ENCODE measurements at places on chromosomes 2 and 18.

GRCh38 chr2:239569401-239570090 is 168.7 kb upstream of the HDAC4 start:
- no peak for DNase-seq

DNA sequence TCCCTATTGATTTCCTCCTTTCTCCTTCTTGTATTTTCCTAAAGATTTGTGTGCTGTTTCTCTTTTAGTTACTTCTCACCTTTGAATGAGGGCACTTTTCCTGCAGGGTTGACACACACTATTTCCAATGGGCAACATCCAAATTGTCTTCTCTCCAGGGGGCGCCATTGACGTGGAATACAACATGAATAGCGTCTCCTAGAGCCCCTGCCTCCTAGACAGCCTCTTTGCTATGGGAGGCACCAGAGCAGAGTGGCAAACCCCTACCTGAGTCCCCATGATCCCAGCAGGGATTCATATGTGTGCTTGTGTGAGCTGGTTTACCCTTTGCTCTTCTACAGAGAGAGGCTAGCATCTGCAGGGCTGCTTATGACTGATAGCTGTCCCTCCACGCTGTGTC is 61.3 kb upstream of the ITSN2 start:
- DNase-seq, result peak; percentile 48

GRCh38 chr2:175432021-175432420 is 250.5 kb upstream of the ATP5MC3 start:
- DNase-seq, result no peak

DNA sequence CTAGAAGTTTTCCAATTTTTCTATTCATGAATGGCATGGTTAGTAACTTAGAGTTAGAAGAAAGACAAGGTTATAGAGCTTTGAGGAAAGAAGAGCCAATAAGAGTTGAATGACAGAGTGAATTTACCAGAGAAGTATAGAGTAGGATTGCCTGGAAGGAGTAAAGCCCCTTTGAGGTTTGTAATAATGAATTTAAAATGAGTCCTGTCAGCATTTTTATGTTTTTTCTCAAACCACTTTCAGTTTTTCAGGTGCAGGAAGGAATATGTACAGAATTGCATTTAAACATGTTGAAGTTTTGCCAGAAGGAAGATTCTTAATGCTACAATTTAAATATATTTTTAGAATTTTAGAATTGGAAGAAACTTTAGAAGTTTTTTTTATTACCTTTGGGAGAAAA is 408.3 kb downstream of the DSC3 start:
- no peak for DNase-seq

DNA sequence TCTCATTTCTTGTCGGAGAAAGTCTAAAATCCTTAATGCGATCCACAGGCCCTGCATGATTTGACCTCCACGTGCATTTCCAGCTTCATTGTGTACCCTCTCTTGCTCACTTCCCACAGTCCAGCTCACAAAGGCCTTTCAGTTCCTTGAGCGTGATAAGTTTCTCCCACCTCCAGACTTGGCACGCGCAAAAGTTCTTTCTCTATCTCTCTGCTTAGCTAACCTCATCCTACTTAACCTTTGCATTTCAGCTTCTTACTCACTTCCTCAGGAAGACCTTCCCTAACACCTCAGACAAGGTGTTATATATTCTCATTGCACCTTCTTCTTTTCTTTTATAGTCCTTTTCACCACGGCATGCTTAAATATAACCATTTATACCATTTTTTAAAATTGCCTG is 124.8 kb upstream of the XPO1 start:
- no peak for DNase-seq

DNA sequence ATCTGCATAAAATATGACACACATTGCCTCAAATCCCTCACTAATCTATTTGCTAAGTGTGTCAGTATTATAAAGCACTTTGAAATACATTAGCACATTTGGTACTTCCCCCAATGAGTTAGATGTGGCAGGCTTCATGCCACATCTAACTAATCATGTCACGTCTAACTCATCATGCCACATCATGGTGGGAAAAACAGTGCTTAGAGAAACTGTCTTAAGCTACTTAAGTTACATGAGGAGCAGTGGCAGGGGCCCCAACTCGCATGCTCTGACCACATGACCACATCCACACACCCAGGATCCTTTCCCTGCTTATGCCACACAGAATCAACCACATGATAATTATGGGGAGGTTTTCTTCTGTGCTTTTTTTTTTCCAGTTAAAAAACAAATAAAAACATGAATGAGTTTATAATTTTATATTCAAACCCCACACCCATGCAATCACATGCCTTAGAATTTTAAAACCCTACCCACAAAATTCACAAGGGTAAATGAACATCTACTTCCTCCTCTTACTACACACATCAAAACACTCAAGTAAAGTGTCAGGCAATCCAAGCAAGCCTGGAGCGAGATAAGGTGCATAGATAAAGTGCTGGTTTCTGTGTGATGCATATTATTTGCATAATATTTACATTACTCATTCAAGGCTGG is 1.6 kb downstream of the ABCA12 start:
- no peak for DNase-seq

DNA sequence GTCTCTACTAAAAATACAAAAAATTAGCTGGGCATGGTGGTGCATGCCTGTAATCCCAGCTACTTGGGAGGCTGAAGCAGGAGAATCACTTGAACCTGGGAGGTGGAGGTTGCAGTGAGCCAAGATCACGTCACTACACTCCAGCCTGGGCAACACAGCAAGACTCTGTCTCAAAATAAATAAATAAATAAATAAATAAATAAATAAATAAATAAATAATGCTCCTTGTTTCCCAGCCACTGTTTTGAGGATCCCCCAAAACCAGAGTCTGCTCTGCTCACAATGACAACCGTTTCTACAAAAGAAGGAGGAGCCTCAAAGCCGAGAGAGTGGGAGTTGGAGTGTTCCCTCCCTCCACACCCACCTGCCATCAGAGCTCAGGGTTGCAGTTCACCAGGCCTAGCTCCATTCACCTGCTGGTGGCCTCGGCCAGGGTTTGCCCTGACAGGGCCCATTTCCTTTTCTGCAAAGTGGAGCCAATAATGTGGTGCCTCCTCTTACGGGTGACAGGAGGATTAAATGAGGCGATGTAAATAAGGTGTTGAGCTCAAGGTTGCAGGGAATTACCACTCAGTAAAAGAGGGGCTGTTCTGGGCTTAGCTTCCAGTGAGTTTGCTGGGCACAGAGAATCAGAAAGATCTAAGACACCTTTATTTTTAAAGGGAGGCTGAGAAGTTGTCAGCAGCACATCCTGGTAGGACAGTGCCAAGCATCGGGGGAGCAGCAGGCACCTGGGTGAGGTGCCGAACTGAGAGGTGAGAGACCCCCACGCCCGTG is 25.5 kb downstream of the CRACDL start:
- DNase-seq, result no peak

DNA sequence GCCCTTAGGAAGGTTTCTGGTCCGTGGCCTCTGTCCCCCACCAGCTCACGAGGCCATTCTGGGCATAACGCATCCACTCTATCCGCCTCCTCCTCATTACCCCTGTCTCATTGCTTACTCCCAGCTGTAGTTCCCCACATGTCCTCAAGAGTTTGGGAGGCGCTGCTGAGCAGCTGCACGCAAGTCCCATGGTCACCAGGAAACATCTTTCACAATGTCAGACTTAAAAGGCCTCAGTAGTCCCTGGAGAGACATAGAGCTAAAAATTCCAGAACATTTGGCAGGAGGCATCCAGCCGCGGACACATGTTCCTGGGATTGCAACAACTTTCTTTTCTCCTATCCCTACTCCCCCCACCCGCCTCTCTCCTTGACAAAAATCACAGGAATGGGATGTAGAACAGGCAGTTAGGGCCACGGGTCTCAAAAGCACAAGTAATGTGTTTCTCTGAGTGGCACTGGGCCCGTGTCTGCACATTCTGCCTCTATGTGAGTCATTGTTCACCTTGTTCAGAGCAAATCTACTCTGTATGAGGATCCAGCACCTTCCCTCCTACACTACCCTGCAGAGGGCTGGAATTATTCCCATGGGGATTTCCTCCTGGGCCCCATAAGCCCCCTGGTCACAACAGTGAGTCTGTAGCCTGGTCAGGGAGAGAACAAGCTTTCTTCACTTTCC is 8.1 kb downstream of the LBH start:
- peak; percentile 52 for DNase-seq

DNA sequence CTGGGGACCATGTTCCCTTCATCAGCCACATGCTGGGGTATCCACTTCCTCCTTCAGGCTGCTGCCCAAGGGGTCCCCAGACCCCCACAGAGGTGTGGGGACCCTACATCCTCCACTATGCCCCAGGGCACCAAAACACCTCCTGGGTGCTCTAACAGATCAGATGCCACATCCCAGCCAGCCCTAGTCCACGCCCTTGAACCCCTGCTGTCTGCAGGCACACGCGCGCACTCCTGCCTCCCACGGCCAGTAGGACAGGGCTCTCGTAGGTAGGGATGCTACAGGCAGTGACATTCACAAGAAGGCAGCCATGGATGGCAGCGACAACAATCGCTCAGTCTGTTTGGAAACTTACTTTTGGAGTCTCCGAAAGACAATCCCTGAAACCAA is 3.0 kb upstream of the GPC1 start:
- no peak for DNase-seq

DNA sequence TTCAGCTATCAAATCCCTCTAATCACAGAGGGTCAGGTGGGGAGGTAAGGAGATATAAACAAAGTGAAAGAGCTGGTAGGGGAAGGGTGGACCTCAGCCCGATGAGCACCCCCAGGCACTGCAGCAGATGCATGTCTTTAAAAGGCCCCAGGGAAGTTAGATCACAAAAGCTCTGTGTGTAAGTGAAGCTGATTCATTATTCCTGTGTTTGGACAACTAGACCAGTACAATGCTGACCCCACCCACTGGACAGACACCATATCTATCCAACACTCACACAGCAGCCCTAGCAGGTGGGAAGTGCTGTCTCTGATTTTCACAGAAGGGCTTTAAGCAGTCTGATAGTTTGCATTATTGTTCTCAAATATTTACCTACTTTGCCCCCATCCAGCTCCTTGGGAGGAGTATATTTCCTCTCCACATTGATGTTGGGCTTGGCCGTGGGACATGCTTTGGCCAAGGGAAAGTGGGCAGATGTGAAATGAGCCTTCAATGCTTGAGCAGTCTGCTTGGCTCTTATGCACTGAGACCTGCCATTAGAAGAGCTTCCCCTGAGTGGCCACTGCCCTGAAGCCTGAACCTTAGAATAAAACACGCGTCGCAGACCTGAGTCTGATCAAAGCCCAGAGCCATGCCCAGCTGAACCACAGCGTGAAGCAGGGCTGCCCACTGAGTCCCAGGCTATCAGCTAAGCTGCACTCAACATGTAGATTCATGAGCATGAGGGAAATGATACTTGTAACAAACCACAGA is 111.4 kb downstream of the COPS8 start:
- DNase-seq, result no peak

DNA sequence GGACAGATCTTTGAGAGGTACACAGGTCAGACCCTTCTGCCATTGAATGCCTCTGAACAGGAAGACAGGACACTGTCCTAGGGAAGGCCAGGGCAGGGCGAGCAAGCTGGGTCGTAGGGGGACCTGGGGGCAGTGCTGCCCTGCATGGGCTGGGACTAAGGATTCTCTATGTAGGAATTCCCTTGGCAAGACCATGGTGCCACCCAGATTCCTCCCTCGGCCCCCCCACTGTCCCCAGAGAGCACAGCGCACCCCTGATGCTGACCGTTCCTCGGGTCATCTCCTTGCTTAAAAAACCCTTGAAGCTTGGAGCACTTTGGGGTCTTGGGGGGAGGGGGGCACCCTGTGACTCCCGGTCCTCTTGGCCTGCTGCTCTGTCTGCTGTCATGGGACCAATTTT is 195.1 kb downstream of the SEPTIN10 start:
- no peak for DNase-seq

- DNase-seq, result peak; percentile 11
Observed at GRCh38 chr2:11344956-11345677, 681 bp upstream of the ROCK2 start.

- no peak for DNase-seq
Observed at GRCh38 chr2:215619022-215619958, 183.4 kb upstream of the FN1 start.

GRCh38 chr18:22064581-22064980 is 104.8 kb upstream of the GATA6 start:
- no peak for DNase-seq

DNA sequence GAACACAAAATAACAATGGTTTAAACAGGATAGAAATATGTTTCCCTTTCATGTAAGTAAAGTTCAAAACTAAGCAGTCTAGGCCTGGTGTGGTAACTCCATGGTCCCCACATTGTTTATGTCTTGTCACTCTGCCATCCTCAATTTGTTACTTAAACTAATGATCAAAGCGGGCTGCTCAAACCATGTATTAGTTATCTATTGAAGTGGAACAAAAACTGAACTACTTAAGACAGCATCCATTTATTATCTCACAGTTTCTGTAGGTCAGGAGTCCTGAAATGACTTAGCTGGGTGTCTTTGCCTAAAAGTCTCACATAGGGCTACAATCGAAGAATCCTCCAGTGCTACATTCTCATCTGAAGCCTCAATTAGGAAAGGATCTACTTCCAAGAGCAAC is 91.6 kb downstream of the NAB1 start:
- DNase-seq, result no peak

DNA sequence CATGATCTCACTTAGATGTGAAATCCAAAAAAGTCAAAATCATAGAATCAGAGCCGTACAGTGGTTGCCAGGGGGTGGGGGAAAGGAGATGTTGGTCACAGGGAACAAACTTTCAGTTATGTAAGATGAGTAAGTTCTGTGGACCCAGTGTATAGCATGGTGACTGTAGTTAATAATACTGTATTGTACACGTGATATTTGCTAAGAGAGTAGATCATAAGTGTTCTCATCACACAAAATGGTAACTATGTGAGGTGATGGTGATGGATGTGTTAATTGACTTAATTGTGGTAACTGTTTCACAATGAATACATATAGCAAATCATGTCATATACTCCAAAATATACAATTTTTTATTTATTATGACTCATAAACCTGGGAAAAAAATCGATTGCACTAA is 202.1 kb upstream of the SMAD7 start:
- no peak for DNase-seq

DNA sequence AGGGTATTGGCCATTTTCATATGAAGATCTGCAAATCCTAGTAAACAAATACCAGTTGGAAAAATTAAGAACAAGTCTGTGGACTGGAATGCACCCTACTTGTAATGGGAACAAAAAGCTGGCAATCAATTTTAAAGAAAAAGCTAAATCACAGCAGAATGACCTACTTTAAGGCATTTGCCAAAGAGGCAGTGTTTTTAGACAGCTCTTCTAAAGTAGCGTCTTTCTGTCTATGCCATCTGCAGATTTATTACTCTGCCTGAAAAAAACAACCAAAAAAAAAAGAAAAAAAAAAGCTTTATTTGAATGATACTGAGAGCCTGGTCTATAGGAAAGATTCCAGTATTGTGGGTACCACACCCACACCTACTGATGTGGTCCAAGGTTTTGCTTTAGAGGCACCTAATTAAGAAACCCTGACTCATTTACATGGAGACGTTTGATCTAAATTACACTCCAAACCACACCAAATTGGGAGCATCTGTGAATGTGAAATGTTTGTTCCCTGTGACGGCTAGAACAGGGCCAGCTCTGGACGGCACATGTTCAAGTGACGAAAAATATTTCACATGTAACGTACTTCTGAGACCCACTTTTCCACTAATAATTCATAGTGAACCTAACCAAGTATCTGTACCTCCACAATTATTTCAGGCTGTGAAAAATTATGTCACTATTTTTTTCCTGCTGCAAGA is 597.1 kb downstream of the ARHGAP15 start:
- no peak for DNase-seq

GRCh38 chr18:68796936-68797690 is 767 bp upstream of the CCDC102B start:
- no peak for DNase-seq

- no peak for DNase-seq
Observed at GRCh38 chr2:21270083-21270491, 146.3 kb downstream of the TDRD15 start.

- DNase-seq, result no peak
Observed at GRCh38 chr2:68715353-68716041, 19.1 kb upstream of the ARHGAP25 start.
